Esophagus squamous epithelium (tissue), 5 donors: ENCODE measurements at places on chromosomes 7 and 10.

DNA sequence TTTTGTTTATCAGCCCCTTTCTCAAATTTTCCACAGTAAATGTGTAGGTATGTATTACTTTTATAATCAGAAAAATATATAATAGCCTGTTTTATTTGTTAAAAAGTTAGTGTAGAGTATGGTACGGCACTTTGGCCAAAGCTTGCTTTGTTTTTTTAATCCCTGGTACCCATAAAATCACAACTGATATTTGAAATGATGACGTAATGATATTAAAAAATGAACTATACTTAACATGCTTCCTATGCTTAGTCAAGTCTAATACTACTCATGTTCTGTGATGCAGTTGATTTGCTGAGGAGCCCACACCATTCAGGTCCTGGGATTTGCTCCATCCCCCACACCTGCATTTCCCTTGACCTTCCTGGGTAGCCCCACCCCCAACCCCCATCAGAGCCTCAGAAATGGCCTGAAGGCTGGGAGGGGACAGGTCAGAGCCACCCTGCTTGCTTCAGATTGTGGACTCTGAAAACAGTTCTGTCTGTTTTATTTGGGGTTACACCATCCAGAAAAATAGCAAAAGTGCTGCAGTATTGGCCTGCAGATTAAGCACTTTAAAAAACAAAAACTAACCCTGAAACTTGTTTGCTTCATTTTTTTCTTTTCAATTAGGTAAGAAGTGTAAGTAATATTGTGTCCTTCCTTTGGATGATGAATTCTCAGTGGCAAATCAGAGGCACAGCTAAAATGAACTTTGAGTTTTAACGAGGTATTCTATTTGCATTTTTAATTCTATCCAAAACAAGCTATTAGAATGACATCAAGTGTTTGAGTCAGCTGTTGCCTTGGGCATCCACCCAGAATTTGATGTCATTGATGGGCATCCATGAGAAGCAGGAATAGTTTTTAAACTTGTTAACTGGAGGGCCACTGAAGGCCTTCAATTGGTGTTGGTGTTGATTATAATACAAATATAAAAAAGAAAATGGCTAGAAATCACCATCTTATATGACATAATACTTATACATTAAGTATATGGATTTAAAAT, 23.3 kb downstream of the PLCE1 start:
- DNase-seq: no peak

DNA sequence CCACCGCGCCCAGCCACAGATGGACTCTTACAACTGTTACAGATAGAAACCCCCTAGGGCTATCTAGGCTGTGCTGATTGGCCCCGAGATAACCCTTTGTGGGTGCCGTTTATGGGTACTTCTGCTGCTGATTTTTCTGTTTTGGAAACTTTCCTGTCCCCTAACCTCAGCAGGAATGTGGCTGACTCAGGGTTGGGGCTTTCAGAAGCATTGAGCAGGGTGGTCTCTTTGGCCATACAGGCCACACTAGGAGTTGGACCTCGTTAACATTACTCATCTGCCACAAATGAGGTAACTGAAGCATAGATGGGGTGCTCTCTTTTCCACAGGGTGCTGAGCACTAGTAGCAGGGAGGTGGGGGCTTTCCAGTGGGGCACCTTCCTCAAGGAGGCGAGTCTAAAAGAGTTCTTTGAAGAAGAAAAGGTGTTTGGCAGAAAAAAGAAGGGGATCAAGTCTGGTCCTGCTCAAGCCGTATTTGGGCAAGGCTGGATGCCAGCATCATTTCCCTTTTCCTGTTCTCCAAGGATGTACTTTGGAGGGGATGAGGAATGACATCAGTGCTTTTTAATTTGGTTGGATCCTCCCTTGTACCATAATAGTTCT, 6.4 kb downstream of the ZSCAN25 start:
- no peak for DNase-seq

DNA sequence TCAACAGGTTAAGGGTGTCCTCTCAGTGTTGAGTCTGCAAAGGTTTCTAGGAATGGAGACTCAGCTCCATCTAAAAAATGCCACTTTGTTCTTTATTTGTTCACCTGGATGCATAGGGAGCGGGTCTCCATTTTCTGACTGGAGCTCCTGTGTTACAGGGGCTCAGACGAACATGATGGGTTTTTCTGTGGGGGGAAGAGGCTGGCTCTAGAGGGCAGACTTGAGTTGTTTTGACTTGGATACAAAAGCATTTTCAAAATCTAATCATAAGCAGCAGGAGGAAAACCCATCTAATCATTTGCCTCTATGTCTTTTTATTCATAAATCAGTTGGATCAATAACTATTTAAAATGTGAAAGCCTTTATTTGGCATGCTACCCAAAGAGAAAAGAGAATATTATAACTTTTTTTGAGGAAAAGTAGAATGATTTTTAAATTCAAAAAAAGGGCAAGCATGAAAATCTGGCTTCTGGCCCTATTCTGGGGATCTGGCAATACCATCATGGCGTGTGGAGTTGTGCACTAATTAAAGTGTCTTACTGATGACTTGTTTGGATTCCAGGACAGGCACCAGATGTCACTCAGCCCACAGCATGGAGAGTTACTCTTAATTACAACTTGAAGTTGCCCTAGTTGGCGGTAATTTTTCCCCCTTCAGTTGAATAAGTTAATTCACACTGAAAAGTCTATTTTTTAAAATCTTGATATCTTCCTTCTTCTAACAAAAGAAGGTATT, 594.9 kb downstream of the REEP3 start:
- no peak for DNase-seq

DNA sequence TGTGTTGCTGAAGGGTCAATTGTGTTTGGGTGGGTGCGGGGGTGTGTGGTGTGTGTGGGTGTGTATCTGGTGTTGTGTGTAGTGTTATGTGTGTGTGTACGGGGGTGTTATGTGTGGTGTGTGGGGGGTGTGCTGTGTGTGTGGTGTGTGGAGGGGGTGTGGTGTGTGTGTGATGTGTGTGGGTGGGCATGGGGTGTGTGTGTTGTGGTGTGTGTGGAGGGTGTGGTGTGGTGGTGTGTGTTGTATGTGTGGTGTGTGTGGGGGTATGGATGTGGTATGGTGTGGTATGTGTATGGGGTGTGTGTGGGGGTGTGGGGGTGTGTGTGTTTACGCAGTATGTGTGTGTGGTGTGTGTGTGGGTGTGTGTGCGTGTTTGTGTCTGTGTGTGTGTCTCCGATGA, 110.8 kb downstream of the ZNF22 start:
- no peak for DNase-seq

DNA sequence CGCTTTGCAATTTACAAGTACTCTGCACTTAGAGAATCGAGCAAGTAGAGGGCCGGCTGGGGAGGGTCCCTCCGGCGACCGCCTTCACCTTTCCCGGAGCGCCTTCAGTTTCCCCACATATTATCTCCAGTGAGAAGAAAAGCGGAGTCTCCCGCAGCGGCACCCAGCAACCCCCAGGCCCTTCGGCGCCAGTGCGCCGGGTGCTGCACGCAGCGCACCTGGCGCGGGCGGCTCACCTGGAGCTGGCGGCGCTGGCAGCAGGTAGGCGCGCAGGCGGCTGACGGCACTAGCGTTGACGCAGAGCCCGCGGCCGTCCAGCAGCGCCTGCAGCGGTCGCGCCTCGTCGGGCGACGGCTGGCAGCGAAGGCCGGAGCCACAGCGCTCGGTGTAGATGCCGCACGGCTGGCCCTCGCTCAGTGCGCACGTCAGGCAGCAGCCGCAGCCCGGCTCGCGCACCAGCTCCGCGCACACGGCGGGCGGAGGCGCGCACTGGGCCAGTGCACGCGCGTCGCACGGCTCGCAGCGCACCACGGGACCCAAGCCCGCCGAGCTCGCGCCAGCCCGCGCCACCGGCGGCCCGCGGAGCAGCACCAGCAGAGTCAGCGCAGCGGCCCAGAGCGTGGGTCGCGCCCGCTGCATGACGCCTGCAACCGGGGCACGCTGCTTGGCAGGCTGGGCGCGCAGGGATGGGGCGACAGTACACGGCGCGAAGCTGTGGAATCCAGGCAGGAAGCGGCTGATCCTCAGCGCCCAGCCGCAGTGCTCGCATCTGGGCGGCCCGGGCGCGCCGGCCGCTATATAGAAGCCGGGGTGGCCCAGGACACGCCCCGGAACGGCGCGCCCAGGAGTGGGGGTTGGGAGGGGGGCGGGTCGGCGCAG, at the start of gene IGFBP3:
IGFBP3 (minus strand) TSS at position 771 of the 879 bp plus-strand sequence; CDS start at position 639, 132 bp downstream.
- no peak for DNase-seq

GRCh38 chr10:109912335-109913281, 10.7 kb downstream of the XPNPEP1 start:
- no peak for DNase-seq

DNA sequence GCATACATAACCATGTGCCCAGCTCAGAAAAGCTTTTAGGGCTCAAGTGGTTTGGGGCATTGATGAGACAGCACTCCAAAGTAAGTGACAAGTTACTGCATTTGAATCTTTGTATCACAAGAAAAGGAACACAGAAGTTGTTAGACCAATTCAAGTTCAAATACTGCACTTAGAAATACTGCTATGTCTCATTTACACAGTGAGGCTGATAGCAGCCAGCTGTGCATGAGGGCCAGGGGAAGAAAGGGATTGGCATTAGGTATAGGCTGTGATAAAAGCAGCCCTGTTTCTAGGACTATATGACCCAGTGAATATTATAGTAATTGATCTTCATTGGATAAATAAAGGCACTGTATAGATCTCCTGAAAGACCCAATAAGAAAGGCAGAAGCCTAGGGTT, 197.8 kb upstream of the SORCS1 start:
- DNase-seq: no peak

GRCh38 chr10:54914049-54914448, 113.0 kb upstream of the PCDH15 start:
- no peak for DNase-seq

DNA sequence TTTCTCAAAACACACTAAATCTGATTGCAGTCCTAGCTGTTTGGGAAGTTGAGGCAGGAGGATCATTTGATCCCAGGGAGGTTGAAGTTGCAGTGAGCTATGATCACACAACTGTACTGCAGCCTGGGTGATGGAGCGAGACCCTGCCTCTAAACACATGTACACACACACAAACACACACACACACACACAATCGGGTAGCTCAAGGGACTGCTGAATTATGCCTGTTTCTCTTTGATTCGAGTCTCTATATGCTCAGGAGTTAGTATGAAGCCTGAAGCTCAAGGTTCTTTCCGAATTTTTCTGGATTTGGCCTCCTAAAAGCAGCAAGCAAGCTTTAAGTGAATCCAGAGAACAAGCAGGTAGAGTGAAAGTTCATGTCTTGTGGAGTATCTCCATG, 22.5 kb downstream of the PRTFDC1 start:
- no peak for DNase-seq

- DNase-seq: no peak
These were observed 584 bp upstream of the GARS1 start for GRCh38 chr7:30594048-30594539.

DNA sequence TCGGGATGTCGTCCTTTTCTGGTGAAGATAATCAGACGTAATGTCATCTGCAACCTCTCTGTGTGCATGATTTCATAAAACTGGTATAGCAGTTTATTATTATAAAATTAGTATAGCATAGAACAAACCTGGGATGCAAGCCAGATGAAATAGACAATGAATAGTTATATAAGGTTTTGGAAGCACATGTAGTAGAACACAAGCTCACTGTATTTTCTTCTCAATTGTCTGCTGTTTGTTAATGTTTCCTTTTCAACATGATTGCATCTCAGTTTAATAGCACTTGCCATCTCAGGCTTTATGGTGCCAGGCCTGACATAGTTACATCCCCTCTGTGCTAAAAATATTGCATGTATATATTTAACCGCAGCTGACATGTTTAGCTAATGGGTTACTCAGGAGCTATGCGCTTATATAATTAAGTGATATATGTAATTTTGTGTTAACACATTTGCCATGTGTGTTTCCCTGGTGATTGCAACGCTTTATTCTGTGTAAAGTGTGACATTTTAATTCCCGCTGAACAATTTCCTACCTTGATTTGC, 132.7 kb downstream of the ARID5B start:
- DNase-seq: no peak

GRCh38 chr7:15461576-15461975, 100.2 kb downstream of the AGMO start:
- no peak for DNase-seq

GRCh38 chr10:125955766-125956165, 59.4 kb downstream of the FANK1 start:
- DNase-seq: no peak

GRCh38 chr10:131117416-131118212, 193.9 kb downstream of the TCERG1L start:
- DNase-seq: no peak

DNA sequence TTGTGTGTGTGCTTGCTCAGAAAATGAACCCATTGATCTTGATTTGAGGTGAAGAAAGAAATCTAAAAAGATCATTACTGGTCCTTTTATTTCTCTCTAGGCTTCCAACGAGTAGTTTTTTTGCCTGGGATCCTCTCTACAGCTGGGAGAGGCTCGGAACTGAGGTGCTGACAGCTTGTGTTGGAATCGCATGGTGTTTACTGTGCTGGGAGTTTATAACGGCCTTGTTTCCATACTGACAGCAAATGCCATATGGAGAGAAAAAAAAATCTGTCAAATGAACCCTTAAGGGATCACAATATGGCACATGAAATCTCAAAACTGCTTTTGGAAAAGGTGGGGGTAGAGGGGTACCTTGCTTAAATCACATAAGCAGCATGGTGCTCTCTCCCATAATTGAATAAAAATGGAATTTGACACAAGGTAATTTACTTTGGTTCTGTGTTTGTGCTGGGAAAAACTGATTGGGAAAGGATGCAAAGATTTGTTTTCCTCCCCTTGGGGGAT, 165.0 kb downstream of the RGS10 start:
- no peak for DNase-seq

- DNase-seq: no peak
These were observed 101.5 kb upstream of the TMEM72 start for GRCh38 chr10:44809647-44810046.

DNA sequence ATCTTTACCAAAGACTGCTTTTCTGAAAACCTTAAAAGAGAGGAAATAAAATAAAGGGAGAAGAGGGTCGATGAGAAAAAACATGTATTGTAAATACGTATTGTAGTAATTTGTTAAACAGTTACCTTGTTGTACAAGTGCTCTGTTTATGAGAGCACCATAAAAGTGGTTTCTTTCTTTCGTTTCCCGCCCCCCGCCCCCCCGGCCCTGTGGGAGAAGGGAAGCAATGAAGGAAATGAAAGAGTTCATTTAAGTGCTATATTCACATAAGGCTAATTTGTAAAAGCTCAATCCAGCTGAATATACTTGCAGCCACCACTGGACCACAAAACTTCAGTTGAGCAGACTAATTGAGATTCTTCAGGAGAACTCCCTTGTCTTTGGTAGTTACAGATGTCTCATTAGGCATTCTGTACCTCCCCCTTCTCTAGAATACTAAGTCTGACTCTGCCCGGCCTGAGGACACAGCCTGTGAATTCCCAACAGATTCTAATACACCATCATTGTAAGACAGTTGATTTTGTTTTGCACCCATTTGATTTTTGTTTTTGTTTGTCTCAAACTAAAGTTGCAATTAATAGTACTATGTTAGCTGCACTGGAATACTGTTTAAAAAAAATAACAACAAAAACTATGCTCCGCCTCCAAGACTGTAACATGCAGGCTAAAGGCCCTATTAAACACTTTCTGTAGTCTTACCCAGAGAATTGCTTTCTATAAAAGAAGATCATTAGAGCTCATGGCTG, 124.9 kb downstream of the ARHGAP12 start:
- DNase-seq: no peak

GRCh38 chr7:113986216-113986615, 67.4 kb upstream of the PPP1R3A start:
- DNase-seq: no peak
